ENCODE measurements at places on chromosomes 1 and 21.

DNA sequence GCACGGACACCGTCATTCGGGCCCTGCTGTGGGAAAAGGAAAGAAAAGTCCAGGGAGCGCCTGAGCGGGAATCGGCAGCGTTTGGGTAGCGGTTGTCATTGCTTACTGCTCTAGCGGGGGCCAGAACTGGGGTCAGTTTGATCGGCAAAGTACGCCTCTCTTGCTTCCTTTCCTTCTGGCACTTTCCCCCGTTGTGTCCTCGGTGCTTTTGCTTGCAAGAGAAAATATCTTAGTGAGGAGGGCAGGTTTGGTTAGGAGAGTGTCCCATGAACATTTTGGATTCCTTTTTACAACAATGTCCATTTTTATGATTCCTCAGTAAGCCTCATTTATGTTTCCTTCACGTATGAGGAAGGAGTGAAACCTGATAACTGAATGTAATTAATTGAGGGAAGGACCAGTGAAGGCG lies 670 bp downstream of the ST3GAL3 start:
- peak; percentile 31 for DNase-seq

- no peak for DNase-seq
These were observed 107.8 kb downstream of the NME7 start for GRCh38 chr1:169259816-169260215.

GRCh38 chr1:174964261-174964971 lies 35.3 kb upstream of the CACYBP start:
- DNase-seq: no peak

DNA sequence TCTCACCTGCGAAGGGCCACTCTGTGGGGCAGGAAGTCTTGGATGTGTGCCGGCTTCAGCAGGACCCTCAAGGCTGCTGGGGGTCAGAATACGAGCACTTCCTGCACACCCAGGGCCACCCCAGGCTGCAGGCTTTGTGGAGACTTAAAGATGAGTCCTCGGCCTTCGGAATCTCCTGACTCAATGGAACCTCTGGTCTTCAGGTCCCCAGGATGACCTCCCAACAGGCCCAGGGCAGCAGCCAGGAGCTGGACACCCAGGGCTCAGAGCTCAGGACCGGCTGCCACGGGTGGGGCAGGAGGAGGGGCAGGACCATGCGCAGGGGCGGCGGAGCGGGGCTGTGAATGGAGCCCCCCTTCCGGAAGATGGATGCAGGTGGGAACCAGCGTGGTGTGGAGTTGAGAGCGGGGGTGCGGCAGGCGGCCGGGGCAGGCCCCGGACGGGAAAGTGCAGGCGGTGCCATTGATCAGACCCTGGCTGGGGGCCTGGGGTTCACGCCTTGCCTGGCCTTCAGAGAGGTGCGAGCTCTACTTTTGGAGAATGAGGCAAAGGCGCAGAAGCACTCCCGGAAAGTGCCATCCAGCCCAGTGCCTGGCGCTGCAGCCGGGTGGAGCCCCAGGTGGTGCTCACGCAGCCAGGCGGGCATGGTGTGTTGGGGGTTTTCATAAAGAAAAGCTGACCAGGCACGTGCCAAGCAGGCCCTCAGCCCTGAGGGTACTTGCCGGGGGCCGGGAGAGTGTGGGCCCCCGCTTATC lies 10.4 kb downstream of the COL18A1 start:
- DNase-seq: no peak

GRCh38 chr1:159300146-159300545 lies 2.0 kb upstream of the FCER1A start:
- DNase-seq: no peak

DNA sequence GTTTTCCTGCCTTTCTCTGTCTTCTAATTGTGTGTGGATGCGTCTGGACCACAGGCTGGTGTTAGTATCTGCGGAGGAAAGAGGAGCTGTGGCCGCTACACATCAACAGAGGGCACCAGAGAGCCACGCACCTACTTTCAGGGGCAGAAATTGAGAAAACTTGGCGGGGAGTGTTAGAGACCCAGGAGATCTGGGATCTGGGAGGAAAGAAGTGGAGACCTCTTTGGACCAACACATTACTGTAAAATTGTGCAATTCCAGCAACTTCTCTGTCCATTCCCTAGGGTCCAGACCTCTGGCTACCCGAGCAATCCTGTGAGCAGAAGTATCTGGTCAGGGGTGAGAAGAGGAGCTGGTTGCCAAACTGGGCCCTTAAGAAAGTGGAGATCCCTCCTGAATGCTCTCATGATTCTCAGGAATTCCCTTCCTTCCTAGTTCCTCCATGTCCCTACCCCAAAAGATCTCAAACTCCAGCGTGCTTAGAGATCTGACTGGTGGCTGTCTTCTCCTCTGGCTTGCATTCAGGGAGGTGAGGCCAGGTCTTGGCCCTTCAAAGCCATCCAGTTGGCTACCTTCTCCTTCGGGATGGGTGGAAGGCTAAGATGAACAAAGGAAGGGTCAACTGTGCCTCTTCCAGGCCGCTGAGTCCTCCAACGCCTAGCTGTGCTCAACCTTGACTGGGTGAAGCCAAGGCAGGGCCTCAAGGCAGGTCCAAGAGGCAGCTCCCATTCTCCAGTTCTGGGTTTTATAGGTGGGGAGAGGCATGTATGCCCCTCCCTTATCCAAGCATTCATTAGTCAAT lies 1.2 kb upstream of the KIRREL1 start:
- DNase-seq: peak; percentile 70

- DNase-seq: peak; percentile 85
These were observed 10.6 kb upstream of the HLCS start for GRCh38 chr21:36976882-36977651.

DNA sequence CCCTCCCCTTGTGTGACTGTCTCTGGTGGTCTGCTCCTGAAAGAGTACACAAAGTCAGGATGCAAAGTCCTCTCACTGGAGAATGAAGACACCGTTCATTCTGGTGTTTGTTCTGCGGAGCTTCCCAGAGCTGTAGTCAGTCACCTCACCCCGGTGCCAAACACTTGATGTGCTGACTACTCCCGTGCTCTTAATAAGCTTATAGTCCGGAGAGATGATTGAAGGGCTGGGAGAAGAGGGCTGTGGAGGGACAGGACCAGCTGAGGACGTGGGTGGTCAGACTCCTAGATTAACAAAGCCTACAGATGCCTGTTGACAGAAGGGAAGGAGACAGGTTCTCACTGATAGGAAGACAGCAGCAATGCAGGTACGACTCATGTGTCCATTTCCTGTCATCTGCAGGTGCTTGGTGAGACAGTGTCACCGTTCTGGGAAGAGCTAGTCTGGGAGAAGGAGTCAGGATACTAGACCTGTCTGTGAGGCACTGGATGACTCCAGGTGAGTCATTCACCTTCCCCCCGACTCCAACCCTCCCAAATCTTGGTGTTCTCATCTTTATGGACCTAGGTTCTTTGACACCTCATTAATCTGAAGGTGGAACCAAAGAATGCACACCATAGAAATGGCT lies 40.4 kb upstream of the LRRN2 start:
- DNase-seq: no peak

- no peak for DNase-seq
These were observed 7.8 kb upstream of the MEF2D start for GRCh38 chr1:156508205-156508954.

DNA sequence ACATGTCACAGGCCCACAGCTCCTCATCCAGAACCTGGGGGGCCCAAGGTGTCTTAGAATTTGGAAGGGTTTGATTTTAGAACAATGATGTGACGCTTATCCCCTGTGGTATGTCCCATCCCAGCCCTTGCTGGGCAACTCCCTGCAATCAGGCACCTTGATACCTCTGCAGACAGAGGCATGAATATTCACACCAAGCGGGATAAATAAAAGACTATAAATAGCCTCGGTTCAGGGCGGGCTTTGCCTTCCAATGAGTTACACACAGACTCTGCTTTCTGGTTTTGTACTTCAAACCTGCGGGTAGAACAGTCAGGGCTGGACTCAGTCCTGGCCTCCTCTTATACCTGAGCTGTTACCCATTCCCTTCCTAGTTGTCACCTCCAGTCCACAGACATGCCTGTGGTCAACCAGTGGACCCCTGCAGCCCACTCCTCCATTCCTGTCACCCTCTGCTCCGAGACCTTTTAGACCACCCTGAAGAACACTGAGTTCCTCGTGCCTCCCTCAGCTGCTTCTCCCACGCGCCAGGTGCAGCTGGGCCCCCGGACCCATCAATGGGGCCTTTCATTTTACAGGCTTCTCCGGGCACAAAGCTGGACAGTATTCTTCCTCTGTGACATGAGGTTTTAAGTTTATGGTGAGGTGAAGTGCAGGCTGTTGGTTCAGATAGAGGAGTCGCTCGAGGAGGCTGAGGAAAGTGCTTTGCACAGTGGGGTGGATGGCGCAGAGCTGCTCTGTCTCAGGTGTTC lies 120.1 kb upstream of the TNR start:
- no peak for DNase-seq

- peak; percentile 74 for DNase-seq
These were observed 7.8 kb upstream of the SRRM1 start for GRCh38 chr1:24635195-24635843.

Data from fibroblast of upper back skin (primary cell).